ENCODE measurements at places on chromosomes 7 and 10.

- DNase-seq, result no peak
These were observed 285.1 kb upstream of the SP8 start for GRCh38 chr7:21071561-21072501.

GRCh38 chr7:29113384-29114102 lies 32.8 kb downstream of the CPVL start:
- peak; percentile 42 for DNase-seq

- peak; percentile 42 for DNase-seq
These were observed 57.6 kb downstream of the MMRN2 start for GRCh38 chr10:86899670-86900276.

DNA sequence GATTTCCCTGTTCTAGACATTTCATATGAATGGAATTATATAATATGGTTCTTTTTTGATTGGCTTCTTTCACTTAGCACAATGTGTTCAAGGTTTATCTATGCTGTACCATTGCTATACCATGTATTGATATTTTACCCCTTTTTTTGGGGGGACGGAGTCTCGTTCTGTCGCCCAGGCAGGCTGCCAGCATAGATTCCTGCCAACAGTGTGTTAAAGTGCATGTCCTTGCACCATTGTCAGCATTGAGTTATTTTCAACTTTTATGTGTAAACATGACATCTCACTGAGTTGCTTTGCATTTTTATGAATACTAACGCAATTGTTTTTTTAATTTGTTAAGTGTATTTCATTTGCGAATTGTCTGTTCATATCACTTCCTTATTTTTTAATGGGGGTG lies 4.9 kb downstream of the ABCC2 start:
- DNase-seq, result no peak

- no peak for DNase-seq
These were observed 57.8 kb downstream of the ANKMY2 start for GRCh38 chr7:16587790-16588189.

- DNase-seq, result peak; percentile 46
These were observed 209.9 kb downstream of the SEMA3E start for GRCh38 chr7:83439026-83439425.

- no peak for DNase-seq
These were observed 13.9 kb downstream of the HDAC9 start for GRCh38 chr7:18509481-18509880.

- DNase-seq, result no peak
These were observed at the start of gene SFTPD for GRCh38 chr10:79948976-79949722. Gene SFTPD (minus strand): TSS chr10:79949105. CDS start chr10:79946659, 2,446 bp downstream.

- DNase-seq, result no peak
These were observed at the start of gene LIPJ for GRCh38 chr10:88586462-88586861. Gene LIPJ (plus strand): TSS chr10:88586762. CDS start chr10:88590688, 3,926 bp downstream.

All from astrocyte (in vitro differentiated cells and primary cell).